Dermis blood vessel endothelial cell (primary cell): ENCODE measurements at places on chromosomes 4 and X. TPM values are rescaled to one million over a fixed set of nuclear protein-coding genes. Genes with fewer than 3 reads are reported as not detected.

The AMOT gene
- 2.0 and 7.1 TPM in 2 replicates for total RNA-seq

The TMEM187 gene
- total RNA-seq, result 6.0 and 6.5 TPM in 2 replicates

The NMU gene
- total RNA-seq, result 0.23 TPM in 1 of 2 replicates, not detected in the other

The SLC16A2 gene
- 0.70 and 1.0 TPM in 2 replicates for total RNA-seq

The STPG2 gene
- 0.17 TPM in 1 of 2 replicates, not detected in the other for total RNA-seq

The CCDC120 gene
- total RNA-seq, result 0.85 and 1.4 TPM in 2 replicates
